Stimulated activated CD8-positive, alpha-beta memory T cell treated with anti-CD3 and anti-CD28 coated beads, Interleukin-7, amount 100 ng/mL, for 1 hour (primary cell): ENCODE measurements at places on chromosomes 1 and 21.

GRCh38 chr1:28190996-28191645, 14.6 kb upstream of the PTAFR start:
- no peak for DNase-seq

- no peak for DNase-seq
Measured at GRCh38 chr1:102185260-102185659, 188.5 kb upstream of the OLFM3 start.

DNA sequence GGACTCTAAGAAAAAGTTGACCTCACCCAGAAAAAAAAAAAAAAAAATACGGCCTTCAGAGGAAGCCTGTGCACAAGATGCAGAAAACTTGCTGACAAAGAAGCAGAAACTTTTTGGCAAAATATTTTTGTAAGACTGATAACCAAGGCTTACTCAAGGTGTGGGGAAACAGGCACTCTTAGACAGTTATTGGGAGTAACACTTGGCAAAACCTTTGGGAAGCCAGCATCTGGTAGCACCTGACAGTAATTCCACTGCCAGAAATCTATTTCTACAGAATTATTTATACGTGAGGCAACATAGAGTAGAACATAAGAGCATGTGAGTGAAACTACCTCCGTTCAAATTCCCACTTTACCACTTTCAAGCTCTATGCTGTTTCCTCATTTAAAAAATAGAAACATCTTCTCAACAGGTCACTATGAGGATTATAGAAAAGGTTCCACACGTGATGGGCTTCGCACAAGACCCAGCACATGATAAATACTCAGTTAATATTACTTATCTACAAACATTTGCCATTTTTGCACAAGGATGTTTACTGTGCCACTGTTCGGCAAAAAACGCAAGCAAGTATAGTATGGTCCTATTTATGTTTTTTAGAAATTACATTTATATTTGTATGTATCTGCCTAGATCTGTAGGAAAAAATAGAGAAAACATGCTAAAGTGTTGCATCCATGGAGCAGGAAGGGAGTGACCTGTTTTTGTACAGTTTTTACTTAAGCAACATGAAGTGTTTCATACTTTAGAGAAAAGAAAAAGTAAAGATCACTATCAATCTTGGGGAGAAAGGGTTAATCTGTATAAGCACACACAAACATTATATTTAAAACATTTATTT, 22.2 kb downstream of the MRPL39 start:
- no peak for DNase-seq

GRCh38 chr21:29481641-29482040, 182.9 kb downstream of the BACH1 start:
- no peak for DNase-seq

DNA sequence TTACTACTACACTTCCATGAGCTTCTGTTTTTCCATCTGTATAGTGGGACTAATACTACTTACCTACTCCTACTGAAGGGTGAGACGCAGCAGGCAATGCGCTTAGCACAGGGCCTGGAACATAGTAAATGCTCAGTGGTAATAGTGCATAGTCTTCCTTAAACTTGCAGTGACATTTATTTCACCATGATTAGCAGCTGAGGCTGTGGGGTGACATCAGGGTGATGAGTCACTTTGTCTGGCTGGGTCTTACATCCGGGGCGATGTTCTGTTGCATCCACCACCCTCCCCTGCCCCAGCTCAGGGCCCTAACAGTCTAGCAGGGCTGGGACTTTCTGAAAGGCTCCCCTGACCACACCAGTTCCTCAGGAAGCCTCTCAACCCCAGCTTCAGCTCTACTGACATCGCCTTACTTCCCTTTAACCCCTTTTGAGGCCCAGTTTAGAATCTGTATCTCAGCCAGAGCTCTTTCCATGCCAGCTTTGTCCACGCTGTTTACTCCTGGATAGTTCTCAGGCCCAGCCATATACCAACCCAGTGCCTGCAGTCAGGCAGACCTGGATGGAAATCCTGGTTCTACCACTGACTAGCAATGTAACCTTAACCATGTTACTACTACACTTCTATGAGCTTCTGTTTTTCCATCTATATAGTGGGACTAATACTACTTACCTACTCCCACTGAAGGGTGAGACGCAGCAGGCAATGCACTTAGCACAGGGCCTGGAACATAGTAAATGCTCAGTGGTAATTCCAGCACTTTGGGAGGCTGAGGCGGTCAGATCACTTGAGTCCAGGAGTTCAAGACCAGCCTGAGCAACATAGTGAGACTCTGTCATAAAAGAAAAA, 66.3 kb downstream of the CD58 start:
- DNase-seq, result peak; percentile 69
